ENCODE measurements at places on chromosomes 3 and 15.
A peak's percentile ranks its signal among the peaks of the same experiment; 100 is the strongest.

GRCh38 chr15:99481113-99481950, 84.5 kb upstream of the MEF2A start:
- no peak for DNase-seq

DNA sequence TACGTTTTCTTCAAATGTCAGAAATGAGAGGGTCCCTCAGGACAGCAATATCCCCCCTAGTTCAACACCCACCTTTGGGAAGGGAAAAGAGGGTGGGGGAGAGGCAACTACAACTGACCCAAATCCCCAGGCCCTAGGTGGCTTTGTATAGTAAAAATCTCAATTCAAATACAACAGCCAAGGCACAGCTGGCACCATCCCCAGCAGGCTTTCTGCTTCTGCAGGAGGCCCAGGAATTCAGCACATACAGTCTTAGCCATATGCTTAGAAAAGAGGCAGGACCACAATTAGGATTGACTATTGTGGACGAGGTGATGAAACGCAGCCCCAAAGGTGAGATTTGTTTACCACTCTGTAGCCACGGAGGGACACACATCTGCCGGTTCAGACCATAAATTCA, 15.8 kb downstream of the NR2E3 start:
- DNase-seq: no peak

- DNase-seq: no peak
Measured at GRCh38 chr15:71808311-71809020, 1.9 kb upstream of the NR2E3 start.

- DNase-seq: no peak
Measured at GRCh38 chr3:107993771-107994170, 97.1 kb downstream of the CD47 start.

DNA sequence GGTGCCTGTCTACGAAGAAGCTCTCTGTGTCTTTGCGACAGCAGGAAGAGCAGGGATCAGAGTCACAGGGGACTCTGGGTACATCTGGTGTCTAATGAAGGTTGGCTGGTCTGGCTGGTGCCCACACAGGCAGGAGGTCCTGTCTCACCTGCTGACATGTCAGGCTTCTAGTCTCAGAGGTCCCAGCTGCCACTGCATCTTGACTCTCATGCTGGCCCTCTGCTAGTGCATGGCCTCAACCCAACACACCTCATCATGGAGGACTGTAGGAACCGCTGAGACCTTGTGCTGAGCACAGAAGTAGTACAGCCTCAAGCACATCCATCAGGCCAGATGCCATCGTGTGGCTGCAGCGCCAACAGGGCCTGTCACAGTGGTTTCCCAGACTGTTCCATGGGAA, 206.1 kb upstream of the NR2F2 start:
- no peak for DNase-seq

DNA sequence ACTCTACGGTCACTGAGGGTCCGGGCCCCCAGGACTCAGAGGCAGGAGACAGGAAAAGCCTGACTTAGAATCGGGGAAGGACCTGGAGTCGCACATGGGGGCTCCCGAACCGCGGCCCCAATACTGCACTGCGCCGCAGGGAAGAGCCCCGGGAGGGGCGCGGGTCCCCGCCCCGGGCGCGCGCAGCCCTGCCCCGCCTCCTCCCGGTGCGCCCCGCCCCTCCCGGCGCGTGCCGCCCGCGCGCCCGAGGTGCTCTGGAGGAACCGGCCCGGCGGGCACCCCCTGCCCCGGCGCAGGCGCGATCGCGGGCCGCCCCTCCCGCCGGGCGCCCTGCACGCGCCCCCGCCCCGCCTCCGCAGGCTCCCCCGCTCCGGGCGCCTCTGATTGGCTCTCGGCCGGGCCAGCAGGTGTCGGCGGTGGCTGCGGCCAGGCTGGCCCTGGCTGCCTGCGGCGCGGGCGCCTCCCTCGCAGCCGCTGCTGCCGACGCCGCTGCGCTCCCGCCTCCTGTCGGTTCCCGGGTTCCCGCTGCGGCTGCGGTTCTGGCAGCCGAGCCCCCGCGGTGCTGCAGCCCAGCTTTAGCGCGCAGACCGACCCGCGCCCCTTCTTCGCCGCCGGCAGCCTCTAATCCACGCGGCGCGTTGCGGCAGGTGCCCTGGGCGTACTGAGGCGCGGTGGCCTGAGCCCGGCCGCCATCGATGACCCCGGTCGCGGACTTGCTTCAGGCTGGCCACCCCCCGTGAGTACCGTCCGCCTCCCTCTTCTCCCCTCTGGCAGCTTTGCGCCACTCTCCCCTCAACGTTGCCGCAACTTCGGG, at the start of gene MYRIP:
TSS of gene MYRIP (plus strand) at position 429 of the 814 bp plus-strand sequence. CDS start 91,208 bp downstream, outside the sequence.
- DNase-seq: peak; percentile 63

- DNase-seq: no peak
Measured at GRCh38 chr3:73547427-73548248, 77.1 kb downstream of the PDZRN3 start.

GRCh38 chr3:14238356-14238755, 59.7 kb downstream of the LSM3 start:
- no peak for DNase-seq

GRCh38 chr3:126914226-126914625, 68.7 kb upstream of the PLXNA1 start:
- DNase-seq: no peak

Measured in NCI-H1436 (cell line).